ENCODE measurements at places on chromosomes 1 and 21.

GRCh38 chr1:20108366-20109123 lies 10.8 kb downstream of the PLA2G2D start:
- no peak for DNase-seq

- no peak for DNase-seq
These were observed 52.6 kb downstream of the GLIS1 start for GRCh38 chr1:53686091-53686964.

DNA sequence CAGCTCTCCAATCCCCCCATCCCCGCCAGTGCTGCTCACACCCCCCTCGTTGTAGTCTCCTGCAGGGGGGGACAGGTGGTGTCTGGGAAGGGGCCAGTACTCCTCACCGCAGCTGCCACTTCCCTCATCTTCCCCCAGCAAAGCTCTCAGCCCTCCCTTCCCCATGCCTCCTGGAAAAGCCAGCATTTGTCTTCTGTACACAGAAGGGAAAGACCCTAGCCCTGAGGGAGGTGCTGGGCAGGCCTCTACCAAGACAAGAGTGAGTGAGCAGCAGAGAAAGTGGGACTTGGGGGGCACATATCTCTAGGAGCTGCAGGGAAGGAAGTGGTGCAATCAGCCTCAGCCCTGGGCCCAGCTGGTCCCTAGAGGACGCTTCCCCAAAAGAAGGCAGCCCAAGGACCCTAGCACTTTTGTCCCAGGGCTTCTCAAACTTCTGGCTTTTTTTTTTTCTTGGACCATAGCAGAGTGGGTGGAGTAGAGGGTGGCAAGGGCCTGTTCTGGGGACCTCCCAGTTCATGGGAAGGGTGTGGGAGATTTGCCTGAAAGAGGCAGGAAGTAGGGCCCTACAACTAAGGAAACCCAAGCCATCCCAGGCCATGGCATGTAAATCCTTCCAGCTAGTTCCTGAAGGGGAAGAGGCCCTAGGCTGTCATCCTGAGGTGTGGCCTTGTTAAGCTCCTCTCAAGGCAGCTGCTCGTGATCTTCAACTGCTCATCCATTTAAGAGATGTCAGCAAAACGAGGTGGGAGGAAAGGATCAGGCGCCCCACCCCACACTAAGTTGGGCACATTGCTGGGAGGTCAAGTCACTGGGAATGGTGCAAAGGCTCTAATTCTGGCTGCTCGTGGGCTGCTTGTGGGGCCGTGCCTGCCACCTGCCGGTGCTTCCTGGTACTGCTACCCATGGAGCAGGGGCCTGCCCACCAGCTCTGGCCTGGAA lies 12.6 kb downstream of the ZC3H12A start:
- no peak for DNase-seq

GRCh38 chr1:48532976-48533375 lies 61.0 kb upstream of the SPATA6 start:
- no peak for DNase-seq

DNA sequence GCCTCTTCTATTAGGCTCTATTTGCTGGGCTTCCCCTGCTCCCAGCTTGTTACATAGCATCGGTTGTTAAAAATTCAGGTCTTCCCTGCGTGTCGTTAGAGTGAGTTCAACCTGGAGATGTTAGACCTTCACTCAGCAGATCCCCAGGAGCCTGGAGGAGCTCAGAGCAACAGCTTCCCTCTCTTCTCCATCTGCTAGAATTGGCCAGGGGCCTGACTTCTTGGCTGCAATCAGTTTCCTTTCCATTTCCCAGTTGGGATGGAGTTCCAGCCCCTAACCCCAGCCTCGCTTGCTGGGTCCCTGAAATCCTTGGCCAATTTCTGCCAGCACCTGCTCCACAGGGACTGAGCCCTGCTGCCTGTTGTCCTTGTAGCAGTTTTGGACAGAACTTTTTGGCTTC lies 55.9 kb downstream of the MT1HL1 start:
- no peak for DNase-seq

DNA sequence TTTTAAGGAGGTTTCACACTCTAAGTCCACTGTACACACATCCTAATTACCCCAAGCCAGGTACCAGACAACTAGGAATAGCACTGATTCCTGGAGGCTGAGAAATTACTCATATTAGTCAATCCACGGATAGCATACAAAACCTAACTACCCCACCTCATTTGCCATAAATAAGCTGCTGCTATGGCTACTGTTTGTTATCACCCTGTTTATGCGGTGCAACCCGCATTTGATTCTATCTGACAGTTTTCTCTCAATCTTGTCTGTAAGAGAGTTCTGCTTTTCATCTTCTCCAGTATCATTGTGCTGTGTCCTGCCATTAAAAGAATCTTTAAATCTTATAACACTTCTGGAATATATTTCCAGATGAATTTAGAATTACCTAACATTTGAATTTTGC lies 1496.5 kb downstream of the PLA2G4A start:
- DNase-seq: no peak

GRCh38 chr21:42590431-42591131 lies 62.8 kb upstream of the PDE9A start:
- DNase-seq: no peak

DNA sequence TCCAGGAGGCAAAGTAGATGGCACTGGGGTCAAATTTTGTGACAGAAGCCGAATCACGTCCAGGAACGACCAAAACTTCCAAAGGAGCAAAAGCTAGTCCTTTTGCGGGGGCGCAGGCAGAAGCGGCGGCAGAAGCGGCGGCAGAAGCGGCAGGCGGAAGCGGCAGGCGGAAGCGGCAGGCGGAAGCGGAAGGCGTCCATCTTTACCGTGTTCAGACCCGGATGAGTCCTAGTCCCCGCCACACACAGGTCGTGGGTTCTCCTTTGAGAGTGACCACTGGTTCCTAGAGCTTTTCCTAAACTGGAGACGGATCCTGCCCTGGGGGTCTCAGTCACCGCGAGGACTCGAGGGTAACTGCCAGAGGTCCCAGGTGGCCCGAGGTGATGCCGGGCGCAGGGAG lies 53.6 kb downstream of the POFUT2 start:
- no peak for DNase-seq

- DNase-seq: no peak
These were observed 45.3 kb upstream of the EPHA8 start for GRCh38 chr1:22517956-22518355.
